ENCODE measurements at places on chromosomes 7 and 10. TPM values are rescaled to one million over a fixed set of nuclear protein-coding genes. Genes with fewer than 3 reads are reported as not detected.

DNA sequence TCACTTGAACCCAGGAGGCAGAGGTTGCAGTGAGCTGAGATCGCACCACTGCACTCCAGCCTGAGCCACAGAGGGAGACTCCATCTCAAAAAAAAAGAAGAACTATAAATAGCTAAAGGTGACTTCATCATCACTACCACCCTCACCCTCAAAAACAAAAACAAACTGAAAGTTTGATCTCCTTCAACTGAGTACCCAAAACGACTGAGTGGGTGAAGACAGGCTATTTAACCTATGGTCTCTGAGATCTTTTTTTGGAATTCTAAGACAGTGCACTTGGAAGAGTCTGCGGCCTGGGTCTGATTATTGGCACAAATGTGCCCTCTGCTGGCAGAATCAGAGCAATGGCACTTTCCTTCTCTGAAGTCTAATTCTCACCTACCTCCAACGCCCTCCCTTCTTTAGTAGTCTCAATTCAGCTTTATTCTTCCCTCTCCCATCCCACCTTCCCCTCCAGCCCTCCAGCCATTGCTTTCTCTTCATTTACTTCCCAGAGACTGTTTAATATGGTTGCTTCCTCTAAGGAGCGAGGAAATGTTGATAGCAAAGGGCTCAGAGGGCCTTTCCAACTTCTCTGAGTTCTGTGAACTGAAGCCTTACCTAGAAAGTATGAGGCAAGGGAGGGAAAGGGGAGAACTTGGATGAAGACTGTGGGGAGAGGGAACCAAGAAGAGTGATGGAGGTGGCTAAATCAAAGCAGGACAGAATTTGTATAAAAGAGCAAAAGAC lies 2.9 kb upstream of the MYOZ1 start:
- DNase-seq, result no peak

DNA sequence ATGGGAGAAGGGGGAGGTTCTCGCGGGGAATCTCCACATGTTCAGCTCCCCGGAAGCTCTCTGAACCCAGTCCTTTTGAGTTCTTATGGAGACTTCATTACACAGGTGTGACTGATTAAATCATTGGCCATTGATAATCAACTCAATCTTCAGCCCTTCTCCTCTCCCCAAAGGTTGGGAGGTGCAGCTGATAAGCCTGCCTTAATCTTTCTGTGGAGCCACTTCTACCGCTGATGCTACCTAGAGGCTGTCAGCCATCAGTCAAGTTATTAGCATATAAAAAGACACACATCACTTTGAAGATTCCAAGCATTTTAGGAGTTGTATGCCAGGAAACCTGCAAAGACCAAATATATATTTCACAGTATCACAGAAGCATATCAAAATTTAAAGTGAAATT lies 91.7 kb downstream of the MARCHF5 start:
- DNase-seq, result no peak

DGKI gene
- 0.16 TPM for polyA plus RNA-seq

ARL3 gene
- polyA plus RNA-seq, result 5.0 TPM

DNA sequence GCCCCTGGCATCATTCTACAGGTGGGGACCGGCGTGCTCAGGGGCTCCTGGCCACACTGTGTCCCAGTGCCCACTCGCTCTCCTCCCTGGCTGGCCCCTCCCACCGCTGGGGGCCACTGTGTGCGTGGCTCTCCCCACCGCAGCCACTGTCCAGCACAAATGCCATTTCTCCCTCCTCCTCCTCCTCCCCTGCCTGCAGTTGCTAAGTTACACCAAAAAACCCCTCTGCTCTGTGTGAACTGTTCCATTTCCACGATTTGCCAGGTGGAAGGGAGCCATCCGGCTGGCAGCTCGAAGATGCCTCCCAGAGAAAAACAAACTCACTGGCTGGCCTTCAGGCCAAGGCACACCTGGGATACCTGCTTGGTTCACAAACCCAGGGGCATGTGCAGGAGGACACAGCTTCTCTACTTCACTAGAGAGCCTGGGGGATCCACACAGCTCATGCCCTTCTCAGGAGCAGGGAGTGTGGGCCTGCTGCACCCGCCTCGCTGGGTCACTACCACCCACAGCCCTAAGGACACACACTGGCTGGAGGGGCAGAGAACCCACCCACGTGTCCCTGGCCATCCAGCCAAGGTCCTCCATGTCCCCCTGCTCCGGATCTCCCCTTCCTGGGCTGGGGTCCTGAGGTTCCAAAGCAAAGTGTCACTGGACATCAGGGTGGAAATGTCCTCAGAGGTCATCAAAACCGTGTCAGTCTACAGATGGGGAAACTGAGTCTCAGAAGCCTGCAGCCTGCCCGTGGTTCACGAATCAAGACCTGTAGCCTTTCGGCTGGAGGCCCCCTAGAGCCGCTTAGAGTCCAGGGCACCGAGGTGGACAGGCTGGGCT lies 1.7 kb downstream of the RASGEF1A start:
- no peak for DNase-seq

DNA sequence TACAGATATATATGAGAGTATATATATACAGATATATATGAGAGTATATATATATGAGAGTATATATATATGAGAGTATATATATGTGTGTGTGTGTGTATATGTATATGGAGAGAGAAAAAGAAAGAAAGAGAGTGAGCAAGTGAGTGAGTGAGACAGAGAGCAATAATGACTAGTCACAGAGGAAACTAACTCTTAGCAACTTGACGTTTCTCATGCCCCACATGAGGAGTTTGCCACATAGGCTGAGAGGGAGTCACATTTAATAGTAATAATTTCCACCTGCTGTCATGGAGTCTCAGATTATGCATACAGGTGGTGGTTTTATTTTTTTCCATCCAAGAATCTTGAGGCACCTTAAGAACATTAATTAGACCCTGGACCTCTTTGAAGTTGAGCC lies 199.9 kb downstream of the GATA3 start:
- DNase-seq, result no peak

GRCh38 chr10:35201234-35201633 lies 74.6 kb downstream of the CREM start:
- DNase-seq, result no peak

SPDYE5 gene
- not detected for polyA plus RNA-seq

LBX1 gene
- polyA plus RNA-seq, result not detected

MSMB gene
- not detected for polyA plus RNA-seq

DNA sequence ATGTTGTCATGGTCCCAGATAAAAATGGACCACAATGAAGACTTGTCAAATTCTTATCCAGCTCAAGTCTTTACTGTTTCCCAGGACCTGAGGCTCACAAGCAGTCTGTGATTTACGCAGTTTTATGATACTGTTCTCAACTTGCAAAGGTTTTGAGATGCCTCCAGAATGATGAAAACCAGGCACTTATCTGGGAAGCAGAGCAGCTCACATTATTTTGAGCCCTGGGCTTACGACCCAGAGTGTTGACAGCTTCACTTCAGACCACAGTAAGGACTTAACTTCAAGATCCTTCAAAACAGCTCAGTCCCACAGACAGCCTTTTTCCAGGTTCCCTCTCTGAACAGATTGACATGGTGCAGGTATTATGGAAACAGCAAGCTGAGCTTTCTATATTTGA lies 236.1 kb downstream of the RNLS start:
- DNase-seq, result no peak

DNA sequence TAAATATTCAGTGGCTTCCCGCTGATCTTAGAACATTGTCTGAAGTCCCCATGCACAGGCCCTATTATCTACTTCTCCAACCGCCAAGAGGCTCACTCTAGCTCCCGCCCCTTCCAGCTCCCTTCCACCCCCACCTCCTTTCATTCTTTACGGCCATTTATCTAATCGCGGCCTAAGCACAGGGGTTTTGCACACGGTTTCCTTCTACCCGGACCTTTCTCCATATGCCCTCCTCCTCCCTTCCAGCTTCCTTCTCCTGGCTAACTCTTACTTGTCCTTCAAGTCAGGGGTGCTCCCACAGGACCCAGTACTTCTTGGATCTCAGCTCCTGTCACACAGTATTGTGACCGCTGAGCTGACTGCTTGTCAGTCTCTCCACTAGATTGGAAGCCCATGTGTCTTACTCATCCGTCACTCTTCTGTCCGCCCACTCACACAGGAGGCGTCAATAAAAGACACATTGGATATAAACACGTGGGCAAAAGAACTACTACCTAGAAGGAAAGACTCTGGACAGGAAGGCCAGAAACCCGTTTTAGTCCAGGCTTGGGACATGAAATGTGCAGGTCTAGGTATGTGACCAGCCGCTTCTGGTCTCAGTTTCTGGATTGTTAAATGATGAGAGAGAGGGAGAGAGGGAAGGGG lies 20.2 kb upstream of the HPS1 start:
- DNase-seq, result no peak

ERV3-1 gene
- polyA plus RNA-seq, result 3.0 TPM

- no peak for DNase-seq
Measured at GRCh38 chr7:119197877-119198527, 973.5 kb downstream of the ANKRD7 start.

UPK3B gene
- 0.09 TPM for polyA plus RNA-seq

DNA sequence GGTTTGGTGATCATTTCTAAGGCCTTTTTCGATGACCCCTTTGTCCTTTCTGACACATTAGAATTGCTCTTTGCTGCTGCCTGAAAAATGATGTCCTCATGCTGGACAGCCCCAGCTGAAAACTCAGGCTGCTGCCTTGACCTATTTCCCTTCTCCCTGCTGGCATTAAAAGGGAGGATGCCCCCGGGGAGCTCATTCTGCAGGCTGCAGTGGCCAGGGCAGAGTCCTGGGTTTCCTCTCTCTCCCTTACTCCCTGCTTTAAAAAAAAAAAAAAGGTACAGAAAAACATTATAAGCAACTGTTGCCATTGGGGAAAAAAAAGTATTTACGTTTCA lies 35.4 kb downstream of the LRRC4 start:
- no peak for DNase-seq

DNA sequence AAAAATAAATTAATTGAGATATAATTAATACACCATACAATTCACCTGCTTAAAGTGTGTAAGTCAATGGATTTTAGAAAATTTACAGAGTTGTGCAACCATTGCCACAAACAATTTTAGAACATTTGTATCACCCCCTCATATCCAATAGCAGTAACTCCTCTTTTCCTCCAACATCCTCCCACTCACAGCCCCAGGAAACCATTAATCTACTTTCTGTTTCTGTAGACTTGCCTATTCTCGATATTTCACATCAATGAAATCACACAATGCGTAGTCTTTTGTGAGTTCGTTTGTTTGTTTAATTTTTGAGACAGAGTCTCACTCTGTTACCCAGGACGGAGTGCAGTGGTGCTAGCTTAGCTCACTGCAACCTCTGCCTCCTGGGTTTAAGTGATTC lies 13.7 kb upstream of the HERC4 start:
- no peak for DNase-seq

DNA sequence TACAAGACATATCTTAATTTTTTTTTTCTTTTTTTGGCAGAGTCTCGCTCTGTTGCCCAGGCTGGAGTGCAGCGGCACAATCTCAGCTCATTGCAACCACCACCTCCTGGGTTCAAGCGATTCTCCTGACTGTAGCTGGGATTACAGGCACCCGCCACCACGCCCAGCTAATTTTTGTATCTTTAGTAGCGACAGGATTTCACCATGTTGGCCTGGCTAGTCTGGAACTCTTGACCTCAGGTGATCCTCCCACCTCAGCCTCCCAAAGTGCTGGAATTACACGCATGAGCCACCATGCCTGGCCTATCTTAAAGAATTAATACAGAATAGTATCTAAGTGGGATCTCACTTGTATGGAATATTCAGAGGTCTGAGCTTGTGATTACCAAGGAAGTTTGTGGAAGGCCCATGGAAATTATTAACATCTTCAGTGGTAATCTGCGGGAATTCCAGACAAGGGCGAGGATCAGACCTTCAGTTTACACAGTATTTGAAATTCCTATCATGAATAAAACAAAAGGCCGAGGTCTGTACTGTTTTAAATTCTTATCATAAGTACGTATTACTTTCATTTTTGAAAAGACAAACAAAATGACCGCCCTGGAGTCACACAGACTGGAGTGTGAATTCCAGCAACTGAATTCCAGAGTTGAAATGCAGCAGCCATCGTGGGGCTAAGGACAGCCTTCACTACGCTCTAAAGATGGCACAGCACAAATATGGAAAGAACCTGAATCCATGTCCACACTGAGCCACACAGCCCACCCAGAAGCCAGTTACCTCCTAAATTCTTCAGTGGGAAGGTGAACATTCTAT lies 16.7 kb downstream of the GPRIN2 start:
- no peak for DNase-seq

DNA sequence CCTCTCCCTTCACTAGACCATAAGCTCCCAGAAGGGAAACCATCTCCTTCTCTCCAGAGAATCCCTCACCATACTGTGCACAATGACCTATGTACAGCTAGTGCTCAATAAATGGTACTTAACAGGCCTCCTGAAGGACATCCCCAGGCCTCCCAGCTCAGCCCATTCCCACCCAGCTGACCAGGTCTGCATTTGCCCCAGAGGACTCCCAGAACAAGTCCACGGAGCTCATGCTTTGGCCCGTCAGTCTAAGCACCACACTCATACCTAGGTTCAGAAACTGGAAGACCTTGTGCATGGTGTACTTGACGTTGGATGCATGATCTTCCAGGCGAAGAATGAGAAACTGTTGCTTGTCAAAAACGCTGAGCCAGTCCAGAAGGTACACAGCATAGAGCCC lies 81.3 kb downstream of the CHST15 start:
- DNase-seq, result no peak

GRCh38 chr7:40162516-40162915 lies 27.7 kb downstream of the SUGCT start:
- DNase-seq, result no peak

GRCh38 chr10:19967981-19968380 lies 151.7 kb downstream of the PLXDC2 start:
- no peak for DNase-seq

GRCh38 chr7:137836113-137836509 lies 10.7 kb downstream of the DGKI start:
- DNase-seq, result no peak

RSPH10B gene
- polyA plus RNA-seq, result not detected

GPRIN2 gene
- not detected for polyA plus RNA-seq

DNA sequence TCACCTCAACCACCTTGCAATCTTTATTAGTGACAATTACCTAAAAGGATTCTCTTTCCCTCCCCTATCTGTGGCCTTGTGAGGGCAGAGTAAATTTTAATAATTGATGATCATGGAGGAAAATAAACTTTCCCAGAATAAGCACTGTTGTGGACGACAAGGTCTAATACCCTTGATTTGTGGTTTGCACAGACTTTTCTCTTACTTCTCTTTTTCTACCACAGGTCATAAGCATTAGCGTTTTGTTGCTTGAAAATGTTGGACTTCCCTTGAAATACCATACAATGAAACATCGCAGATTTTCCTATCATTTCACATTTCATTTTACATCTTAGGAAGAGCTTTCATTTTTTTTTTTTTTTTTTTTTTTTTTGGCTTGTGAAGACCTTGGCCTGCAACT lies 188.1 kb upstream of the TMEM72 start:
- no peak for DNase-seq

DNA sequence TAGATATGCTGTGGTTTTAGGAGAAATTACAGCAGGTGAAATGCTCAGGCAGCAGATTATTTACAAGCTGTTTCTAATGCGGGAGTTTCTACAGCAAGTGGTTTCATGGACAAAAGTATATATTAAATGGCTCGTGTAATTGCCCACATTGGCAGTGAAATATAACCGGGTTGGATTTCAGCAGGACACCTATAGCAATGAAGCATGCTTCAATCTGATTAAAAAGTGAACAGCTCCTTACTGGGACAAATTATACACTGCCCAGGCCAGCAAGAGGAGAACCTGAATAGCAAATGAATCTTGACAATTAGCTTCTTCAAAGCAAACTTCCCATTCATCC lies 35.2 kb upstream of the LYZL1 start:
- no peak for DNase-seq
